Substantia nigra (tissue), 51 donors: ENCODE measurements at places on chromosomes 3 and 15.

GRCh38 chr15:38308797-38309196, 56.2 kb downstream of the SPRED1 start:
- DNase-seq, result no peak

DNA sequence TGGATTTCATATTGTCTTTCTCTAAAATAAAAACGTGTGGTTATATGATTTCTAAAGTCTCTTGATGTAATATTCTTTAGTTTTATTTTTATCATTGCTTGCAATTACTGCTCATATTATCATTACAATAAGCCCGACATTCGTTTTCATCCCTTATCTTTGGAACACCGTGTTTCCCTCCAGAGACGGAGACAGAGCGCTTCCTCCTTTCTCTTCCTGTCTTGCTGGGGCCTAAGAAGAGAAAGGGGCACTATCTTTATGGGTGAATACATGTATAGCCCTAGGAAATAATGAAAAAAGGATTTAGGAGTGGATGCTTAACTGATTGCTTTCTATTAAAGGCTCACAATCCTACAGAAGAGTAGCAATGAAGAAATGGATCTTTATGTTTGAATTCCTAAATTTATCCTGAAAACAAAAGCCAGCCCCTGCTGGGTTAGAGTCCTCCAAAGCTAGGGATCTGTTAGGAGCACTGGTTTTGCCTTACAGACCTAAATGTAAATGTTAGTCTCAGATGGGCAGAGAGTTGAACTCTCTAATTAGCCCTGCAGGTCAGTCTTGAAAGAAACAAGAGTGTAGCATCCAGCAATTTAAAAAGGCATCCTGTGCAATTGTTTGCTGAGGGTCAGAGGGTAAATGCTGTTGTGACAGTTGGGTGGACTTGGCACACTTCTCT, 145.1 kb downstream of the TP63 start:
- DNase-seq, result no peak

DNA sequence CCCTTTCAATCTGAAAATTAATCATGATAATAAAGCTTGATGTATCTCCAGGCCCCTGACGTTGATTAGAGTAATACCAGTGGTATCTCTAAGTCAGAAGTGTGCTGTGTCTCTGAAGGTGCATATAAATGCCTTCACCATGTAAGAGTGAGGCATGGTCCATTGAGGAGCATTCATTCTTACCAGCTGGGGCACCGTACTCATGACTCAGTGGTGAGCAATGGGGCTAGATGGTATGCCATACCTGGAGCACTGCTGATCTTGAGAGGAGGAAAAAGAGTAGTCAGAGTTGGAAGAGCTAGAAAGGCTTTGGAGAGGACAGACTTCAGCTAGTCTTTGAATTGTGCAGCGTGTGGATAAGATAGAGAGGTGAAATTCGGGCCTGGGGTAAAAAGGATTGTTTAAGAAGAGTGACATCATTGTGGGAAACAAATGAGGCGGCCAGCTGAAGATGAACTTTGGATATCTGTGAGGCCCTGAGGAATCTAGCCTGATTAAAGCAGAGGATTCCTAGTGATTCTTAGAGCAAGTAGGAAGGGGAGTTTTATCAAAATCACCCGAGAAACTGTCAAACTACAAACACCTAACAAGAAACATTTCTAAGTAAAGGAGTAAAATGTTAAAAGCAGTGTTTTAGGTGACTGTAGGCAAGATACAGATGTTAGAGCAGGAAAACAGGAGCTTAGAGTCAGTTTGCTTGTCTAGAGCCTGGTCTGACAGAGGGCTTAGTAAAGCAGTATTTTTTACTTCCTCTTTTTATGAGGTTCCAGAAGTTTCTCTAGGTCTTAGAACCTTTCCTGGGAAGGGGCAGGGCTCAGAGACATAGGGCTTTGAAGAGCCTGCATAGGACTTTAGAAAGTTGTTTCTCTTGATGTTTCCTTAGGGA, 13.6 kb downstream of the TMOD3 start:
- no peak for DNase-seq

- DNase-seq, result peak; percentile 13
These were observed 1.5 kb upstream of the MAPKBP1 start for GRCh38 chr15:41772720-41773331.

GRCh38 chr3:31523543-31523942, 9.2 kb upstream of the STT3B start:
- no peak for DNase-seq

DNA sequence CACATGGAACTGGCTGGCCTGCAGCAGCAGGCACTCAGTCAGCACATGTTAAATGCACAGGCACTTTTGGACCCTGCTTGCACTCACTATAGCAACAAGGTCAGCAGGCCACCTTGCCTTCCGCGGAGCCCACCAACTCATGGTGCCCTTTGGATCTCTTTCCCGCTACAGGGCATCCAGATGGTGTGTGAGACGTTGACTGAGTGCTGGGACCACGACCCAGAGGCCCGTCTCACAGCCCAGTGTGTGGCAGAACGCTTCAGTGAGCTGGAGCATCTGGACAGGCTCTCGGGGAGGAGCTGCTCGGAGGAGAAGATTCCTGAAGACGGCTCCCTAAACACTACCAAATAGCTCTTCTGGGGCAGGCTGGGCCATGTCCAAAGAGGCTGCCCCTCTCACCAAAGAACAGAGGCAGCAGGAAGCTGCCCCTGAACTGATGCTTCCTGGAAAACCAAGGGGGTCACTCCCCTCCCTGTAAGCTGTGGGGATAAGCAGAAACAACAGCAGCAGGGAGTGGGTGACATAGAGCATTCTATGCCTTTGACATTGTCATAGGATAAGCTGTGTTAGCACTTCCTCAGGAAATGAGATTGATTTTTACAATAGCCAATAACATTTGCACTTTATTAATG, 85.0 kb downstream of the TGFBR2 start:
- DNase-seq, result no peak

DNA sequence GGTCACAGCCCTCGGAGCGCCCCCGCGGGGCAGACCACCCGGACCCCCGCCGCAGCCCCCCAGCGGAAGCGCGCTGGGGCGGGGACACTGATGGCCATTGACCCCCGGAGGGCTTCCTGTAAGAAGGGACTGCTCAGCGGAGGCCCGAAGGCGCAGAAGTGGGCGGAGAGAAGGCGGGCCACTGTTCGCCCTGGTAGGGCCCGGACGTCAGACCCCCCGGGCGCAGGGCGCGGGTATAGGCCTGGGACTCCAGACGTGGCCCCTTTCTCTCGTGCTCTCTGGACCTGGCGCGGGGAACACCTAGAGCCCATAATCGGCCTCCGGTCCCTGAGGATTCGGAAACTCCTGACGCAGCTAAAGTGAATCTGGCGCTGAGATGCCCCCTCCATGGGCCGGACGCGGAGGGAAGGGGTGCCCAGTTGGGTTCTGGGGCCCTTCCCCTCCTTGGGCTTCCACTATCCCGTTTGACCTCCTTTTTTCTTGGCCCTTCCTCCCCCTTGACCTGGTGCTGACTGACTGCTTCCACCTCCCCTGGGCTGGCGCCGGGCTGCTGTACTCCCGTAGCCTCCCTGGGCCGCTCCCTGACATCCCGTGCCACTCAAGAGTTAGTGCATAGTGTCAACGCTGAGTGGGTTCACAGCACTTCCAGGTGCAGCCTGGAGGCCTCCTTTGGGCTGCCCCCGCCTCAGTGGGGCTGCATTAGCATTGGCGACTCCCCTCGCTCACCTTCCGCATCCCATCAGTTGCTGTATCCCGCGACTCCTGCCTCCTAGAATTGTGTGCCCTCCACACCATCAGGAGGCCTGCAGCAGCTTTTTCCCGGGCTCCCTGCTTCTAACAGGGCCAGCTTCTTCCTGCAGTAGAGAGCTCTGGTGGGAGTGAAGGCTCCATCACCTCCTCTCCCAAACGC, 694 bp downstream of the ABTB1 start:
- DNase-seq, result no peak

DNA sequence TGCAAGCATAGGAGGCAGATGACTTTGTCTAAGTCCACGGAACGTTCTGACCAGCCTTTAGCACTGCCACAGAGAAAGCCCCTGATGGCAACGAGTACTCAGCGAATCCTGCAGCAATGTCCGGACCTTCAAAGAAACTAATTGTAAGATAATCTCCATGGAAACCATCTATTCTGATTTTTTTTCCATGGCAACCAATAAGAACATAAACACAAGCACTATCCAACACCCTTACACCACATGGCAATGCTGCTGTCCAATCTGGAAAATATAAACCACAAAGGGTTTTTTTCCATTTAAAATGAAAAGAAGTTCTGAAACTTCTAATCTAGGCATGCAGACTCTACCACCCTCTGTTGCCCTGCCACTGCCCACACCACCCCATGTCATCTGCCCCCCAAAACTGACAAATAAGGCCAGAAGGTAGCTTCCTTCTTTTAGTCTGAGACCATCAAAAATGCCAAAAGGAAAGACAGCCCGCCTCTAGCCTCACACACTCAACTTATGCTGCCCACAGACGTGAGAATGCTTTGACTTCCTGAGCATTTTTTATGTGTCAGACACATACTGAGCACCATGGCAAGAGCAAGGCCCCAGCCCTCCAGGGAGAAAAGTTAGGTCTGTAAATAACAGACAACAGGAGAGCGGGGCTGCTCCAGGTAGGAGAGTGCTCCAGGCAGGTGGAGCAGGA, 44.5 kb downstream of the POC1A start:
- DNase-seq, result no peak

GRCh38 chr3:25064681-25065080, 363.4 kb upstream of the RARB start:
- no peak for DNase-seq

DNA sequence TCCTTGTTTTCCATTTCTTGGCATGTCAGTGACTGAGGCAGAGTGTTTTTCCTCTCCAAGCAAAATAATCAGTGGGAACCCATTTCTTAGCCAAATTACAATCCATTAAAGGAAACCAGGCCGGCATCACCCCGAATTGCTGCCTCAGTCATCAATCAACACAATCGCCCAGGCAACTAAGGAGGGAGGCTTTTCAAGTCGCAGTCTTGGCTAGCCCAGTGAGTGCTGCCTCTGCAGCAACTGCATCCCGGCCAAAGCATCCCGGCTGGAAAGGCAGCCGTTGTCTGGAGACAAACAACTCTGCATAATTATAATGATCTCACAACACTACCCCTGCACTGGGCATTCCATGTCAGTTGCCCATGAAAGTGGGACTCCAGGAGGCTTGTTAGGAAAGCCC, 213.5 kb upstream of the PRICKLE2 start:
- DNase-seq, result no peak

- DNase-seq, result no peak
These were observed 112.8 kb upstream of the CGNL1 start for GRCh38 chr15:57263520-57263919.

DNA sequence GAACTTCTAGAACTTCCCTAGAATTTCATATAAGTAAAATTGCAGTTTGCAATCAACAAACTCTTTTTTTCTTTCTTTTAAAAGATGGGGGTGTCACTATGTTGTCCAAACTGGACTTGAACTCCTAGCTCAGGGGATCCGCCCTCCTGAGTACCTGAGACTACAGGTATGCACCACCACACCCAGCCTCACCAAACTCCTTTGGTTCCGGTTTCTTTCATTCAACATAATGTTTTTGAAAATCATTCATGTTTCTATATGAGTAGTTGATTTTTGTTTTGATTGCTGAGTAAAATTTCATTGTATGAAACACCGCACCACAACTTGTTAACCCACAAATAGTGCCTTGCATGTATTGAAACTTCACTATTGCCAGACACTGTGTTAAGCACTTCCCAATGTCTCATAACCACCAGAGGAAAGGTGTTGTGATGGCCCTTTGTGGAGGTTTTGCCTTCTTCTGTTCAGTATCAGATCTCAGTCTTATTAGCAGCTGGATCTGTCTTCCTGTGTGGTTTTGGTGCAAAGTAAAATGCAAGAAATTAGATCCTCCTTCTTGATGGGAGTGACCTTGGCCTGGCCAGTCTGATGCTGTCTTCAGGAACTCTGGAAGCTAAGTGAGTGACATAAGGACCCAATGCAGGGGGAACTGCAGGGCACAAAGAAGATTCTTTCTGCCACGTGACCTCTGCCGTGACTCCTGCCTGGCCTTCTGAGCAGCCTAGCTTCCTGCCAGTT, 78.8 kb upstream of the UBE2E1 start:
- DNase-seq, result no peak

- DNase-seq, result no peak
These were observed 611 bp upstream of the USP19 start for GRCh38 chr3:49121132-49121736.

DNA sequence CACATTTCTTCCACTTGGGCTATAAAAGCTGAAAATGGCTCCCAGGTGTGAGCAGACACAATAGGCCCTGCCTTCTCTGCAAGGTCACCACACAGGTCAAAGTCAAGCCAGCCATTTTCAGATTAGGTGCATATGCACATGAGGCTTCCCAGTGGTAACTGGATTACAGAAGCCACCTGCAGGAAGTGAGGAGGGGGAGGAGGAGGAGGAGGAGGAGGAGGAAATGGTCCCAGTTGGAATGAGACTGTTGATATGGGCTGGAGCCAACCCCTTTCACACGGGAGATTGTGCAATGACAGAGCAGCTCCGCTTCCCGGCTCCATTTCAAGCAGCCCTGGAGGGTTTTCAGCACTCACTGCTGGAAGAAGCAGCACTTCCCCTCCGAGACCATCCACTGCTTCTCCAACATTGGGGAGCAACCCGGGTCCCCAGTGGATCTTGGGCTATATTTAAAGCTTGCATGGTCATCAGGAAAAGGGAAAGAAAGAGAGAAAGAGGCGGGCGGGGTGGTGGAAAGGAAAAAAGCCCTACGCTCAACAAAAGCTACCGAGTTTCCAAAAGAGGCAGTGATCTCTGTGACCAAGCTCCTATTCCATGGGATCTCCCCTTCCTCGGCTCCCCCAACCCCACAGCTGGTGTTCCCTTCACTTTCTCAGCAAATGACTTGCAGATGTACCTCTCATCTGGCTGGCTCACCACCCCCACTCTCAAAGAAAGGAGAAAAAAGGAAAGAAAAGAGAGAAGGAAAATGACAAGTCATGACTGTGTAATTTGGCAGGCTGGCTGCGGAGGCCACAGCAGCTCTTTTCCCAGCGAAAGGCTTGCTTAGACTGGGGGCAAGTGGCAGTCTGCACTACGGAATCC, 58.3 kb downstream of the LRIG1 start:
- DNase-seq, result no peak

DNA sequence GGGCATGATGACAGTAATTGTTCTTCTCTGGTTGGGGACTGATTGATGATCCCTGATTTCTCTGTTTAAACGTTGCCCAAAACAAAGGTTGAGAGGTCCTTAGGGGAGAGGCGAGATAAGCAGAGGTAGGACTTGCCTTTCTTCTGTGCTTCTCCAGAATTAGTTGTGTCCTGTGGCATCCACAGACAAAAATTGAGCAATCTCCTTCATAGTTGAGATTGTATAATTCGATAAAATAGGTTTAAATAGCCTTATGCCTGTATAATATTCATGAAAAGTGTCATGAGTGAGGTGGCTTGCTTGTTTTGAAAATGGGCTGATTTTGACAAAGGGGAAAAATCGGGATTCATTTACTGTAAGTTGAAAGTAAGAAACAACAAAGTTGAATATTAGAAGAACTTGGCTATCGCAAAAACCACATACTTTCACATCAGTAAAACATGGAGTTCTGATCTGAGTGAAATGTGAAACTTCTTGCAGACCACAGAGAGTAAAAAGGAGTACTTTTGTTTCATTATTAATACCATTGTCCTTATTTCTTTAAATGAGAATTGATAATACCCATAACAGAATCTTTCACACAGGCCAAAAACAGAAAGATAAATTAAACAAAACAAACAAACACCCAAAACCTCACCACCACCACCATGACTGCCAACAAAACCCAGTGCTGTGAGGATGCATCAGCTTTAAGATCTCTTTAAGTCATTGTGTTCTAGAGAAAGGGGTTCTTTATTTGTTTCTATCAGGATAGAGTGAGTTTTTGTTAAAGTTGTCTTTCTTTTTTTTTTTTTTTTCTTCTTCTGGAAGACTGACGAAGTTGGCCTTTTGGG, 155.7 kb downstream of the LPP start:
- no peak for DNase-seq
